Cardiac atrium fibroblast (primary cell): ENCODE measurements at places on chromosomes 16 and 17. TPM values are rescaled to one million over a fixed set of nuclear protein-coding genes. Genes with fewer than 3 reads are reported as not detected.

Gene FOXF1
- total RNA-seq, result 0.16 TPM in 1 of 2 replicates, not detected in the other

Gene AIPL1
- total RNA-seq, result not detected in 2 replicates

Gene SPNS2
- 0.18 and 2.9 TPM in 2 replicates for total RNA-seq

Gene NHLRC4
- total RNA-seq, result 2.2 and 6.5 TPM in 2 replicates

Gene RFWD3
- 10.2 and 20.0 TPM in 2 replicates for total RNA-seq

Gene OTOA
- total RNA-seq, result not detected in 2 replicates

Gene PRSS36
- total RNA-seq, result not detected in 2 replicates

Gene ZNF830
- total RNA-seq, result 5.6 and 7.3 TPM in 2 replicates

Gene KRTAP4-3
- not detected in 2 replicates for total RNA-seq

Gene CDH5
- 24.6 and 30.6 TPM in 2 replicates for total RNA-seq

Gene KRTAP1-1
- total RNA-seq, result not detected in 2 replicates

Gene MAF
- 0.72 and 1.1 TPM in 2 replicates for total RNA-seq

Gene FAM20A
- total RNA-seq, result 2.2 and 2.9 TPM in 2 replicates

Gene TMEM106A
- total RNA-seq, result 3.9 and 5.1 TPM in 2 replicates

Gene MFAP4
- 19.1 and 47.1 TPM in 2 replicates for total RNA-seq

Gene PDE6G
- total RNA-seq, result not detected in 2 replicates

Gene KRT13
- not detected in 2 replicates for total RNA-seq

Gene ICAM2
- 6.9 and 31.8 TPM in 2 replicates for total RNA-seq

Gene MPP3
- 4.4 and 6.3 TPM in 2 replicates for total RNA-seq

Gene HIC1
- total RNA-seq, result 39.5 and 79.4 TPM in 2 replicates

Gene ZFPM1
- 1.3 and 5.6 TPM in 2 replicates for total RNA-seq

Gene TBC1D3C
- total RNA-seq, result 0.54 TPM in 1 of 2 replicates, not detected in the other

Gene BRCA1
- 5.0 and 6.3 TPM in 2 replicates for total RNA-seq

Gene KRTAP17-1
- total RNA-seq, result not detected in 2 replicates

Gene HEATR9
- not detected in 2 replicates for total RNA-seq

Gene FBXW10B
- total RNA-seq, result not detected in 2 replicates

Gene TEDC2
- total RNA-seq, result 1.3 and 3.6 TPM in 2 replicates

Gene SULT1A4
- total RNA-seq, result 5.2 and 17.0 TPM in 2 replicates

Gene ITGAL
- not detected in 2 replicates for total RNA-seq

Gene DHX40
- 40.8 and 42.8 TPM in 2 replicates for total RNA-seq

Gene HOXB9
- total RNA-seq, result not detected in 2 replicates

Gene CES1
- 5.6 and 9.4 TPM in 2 replicates for total RNA-seq

Gene TPSB2
- not detected in 2 replicates for total RNA-seq

Gene ATP2A3
- 0.16 TPM in 1 of 2 replicates, not detected in the other for total RNA-seq

Gene TNFRSF17
- not detected in 2 replicates for total RNA-seq

Gene MPO
- total RNA-seq, result not detected in 2 replicates

Gene ZPBP2
- total RNA-seq, result not detected in 2 replicates

Gene CD300A
- total RNA-seq, result not detected in 2 replicates

Gene COX6A2
- not detected in 2 replicates for total RNA-seq

Gene P2RX5
- 0.18 and 1.1 TPM in 2 replicates for total RNA-seq

Gene SULT1A1
- 42.8 and 48.0 TPM in 2 replicates for total RNA-seq

Gene CLEC19A
- not detected in 2 replicates for total RNA-seq

Gene PRAC2
- total RNA-seq, result not detected in 2 replicates

Gene SLC35G6
- total RNA-seq, result not detected in 2 replicates

Gene NSRP1
- 5.7 and 9.4 TPM in 2 replicates for total RNA-seq

Gene PRSS8
- not detected in 2 replicates for total RNA-seq

Gene HAS3
- total RNA-seq, result under 0.01 and 3.6 TPM in 2 replicates

Gene ATP1B2
- 2.9 TPM in 1 of 2 replicates, not detected in the other for total RNA-seq

Gene DLX3
- total RNA-seq, result not detected in 2 replicates

Gene FAM83G
- 9.7 and 19.8 TPM in 2 replicates for total RNA-seq

Gene RAC3
- total RNA-seq, result 32.6 and 38.8 TPM in 2 replicates

Gene CACNG4
- total RNA-seq, result not detected in 2 replicates

Gene HS3ST6
- total RNA-seq, result not detected in 2 replicates

Gene MTMR4
- total RNA-seq, result 17.9 and 20.3 TPM in 2 replicates

Gene EPX
- not detected in 2 replicates for total RNA-seq

Gene CCL5
- 1.6 TPM in 1 of 2 replicates, not detected in the other for total RNA-seq

Gene WFDC1
- total RNA-seq, result 1.5 and 2.7 TPM in 2 replicates

Gene TAC4
- total RNA-seq, result not detected in 2 replicates

Gene SEPHS2
- total RNA-seq, result 16.4 and 24.5 TPM in 2 replicates
